Suppressor macrophage treated with lipopolysaccharide for 4 hours (primary cell): ENCODE measurements at places on chromosomes 4 and X.

GRCh38 chrX:57137501-57137900 is 304 bp upstream of the SPIN2A start:
- no peak for DNase-seq

DNA sequence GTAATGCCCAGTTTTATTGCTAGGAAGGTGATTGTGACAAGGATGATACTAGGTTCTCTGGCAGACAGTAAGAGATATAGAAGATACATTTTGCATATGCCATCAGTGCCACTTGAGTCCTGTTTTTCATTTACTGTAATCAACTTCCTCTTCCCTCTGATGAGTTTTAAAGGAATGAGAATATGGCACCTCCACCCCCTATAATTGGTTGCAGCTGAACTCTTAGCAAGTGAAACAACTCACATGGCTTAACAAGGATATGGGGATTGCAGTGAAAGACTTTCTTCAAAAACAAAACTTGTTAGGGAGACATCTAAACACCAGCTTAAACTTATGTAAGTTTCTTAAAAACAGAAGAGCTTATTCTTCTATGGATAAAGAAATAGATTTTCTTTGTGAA is 90.0 kb downstream of the AREG start:
- no peak for DNase-seq

GRCh38 chr4:1380368-1381151 is 25.7 kb downstream of the NKX1-1 start:
- DNase-seq, result no peak

DNA sequence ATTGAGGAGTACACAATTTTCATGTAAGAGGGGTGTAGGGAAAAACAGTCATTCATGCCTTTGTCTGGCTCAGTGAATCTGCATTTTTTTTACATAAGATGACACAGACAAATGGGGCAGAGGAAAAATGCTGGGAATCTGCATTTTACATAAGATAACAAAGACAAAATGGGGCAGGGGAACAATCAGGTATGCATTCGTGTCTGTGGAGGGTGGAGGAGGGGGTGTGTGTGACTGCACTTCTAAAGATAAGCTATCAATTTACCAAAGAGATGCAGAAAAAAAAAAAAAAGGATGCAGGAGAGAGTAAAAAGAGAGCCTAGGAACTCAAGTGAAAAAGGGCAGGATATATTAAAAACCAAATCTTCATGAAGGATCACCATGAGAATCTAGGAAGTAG is 637.4 kb downstream of the ZNF674 start:
- DNase-seq, result no peak

DNA sequence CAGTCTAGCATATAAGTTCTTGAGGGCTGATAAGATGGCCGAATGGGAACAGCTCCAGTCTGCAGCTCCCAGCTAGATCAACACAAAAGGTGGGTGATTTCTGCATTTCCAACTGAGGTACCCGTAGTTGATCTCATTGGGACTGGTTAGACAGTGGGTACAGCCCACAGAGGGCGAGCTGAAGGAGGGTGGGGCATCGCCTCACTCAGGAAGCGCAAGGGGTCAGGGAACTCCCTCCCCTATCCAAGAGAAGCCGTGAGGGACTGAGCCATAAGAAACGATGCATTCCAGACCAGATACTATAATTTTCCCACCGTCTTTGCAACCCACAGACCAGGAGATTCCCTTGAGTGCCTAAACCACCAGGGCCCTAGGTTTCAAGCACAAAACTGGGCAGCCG is 109.0 kb downstream of the RPS6KA6 start:
- DNase-seq, result no peak
